ENCODE measurements at places on chromosomes 5 and 9.

DNA sequence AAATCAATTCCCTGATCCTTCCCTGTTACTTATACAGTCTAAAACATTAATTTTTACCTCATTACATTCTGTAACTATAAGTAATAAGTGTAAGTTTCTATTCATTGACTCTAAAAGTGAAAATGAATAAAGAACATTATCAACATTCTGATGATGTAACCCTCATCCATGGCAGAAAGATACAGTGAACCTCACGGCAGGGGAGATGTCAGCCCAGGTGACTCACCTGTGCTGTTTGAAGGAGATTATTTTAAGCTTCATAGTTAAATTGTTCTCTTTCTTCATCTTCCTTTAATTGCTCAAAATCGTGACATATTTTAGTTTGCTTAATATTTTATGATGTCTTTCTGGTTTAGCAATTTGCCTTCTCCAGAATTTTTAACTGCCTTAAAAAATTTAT is 268.1 kb downstream of the FSTL4 start:
- no peak for DNase-seq

- DNase-seq: no peak
Measured at GRCh38 chr9:36485647-36486328, 85.7 kb upstream of the RNF38 start.

- no peak for DNase-seq
Measured at GRCh38 chr5:104018299-104018698, 455.7 kb upstream of the NUDT12 start.

- DNase-seq: no peak
Measured at GRCh38 chr9:16825331-16825725, 45.1 kb downstream of the BNC2 start.

- DNase-seq: no peak
Measured at GRCh38 chr9:111271481-111272080, 58.4 kb downstream of the OR2K2 start.

GRCh38 chr9:4226331-4227250 is 73.3 kb downstream of the GLIS3 start:
- no peak for DNase-seq

DNA sequence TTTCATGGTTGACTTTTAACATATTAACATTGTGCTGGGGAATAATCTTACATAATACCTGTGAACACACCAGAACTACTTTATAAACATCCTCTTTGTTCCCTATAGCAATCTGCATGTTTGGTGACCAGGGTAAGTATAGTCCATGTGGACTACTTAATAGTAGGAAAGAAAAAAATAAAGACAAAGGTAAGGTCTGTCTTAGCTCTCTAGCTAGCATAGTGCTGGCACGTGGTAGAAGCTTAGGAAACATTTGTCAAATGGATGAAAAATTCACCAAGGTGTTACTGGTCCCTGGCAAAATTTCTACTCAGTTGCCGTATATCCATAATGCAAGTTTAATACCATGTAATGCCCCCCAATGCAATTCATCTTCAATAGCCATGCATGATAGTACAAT is 78.6 kb upstream of the ABCA1 start:
- DNase-seq: no peak

DNA sequence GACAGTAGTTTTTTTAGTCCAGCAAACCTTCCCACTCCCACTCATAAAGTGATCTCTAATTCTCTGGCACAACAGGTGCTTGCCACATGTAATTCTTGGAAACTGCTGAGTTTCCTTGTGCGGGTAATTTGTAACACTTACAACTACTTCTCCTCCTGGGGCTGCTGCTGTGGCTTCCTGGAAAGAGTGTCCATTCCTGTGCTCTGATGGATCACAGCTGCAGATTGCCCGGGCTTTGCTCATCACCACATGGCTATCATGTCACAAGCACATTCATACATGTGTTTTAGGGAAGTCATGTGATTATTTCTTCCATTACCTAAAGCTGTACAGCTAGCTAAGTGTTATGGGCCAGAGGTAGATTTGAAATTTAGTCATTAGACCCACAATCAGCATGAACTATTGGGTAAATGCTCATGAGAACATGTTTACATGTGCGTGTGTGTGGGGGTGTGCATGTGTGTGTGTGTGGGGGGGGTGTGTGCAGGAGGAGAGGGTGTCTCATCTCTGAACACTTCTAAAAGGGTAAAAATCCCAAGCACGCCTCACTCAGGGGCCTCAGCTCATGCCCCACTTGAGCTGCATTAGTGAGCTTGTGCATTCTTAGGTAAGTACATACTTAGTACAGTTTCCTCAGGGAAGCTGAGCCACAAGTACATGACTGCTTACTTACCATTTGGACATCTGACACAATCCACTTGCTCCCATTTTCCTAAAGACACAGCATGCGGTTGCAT is 118.1 kb upstream of the CCDC112 start:
- DNase-seq: no peak

GRCh38 chr9:101458963-101459631 is 23.5 kb upstream of the ALDOB start:
- DNase-seq: no peak

DNA sequence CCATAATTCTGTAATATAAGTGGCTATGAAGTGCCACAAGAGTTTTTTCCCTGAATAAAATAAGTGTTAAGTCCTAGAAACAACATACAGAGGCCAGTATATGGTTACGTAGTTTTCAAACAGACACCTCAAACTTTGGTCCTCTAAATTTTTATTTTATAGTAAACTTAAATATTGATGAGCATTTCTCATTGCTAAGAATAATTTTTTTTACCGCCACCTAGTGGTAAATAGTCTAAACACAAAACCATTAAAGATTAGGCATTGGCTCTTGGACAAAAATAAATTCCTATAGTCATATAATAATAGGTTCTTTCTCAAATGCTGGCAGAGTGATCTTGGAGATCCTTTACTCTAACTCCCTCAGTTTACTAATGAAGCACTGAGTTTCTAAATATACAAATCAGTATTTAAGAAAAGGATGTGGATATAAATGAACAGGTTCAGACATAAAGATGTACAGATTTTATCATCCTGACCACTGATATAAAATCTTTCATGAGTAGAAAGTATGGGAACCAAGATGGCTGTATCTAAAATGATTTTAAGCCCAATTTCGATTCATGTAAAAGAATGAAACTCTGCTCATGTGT is 136.2 kb downstream of the FANCC start:
- DNase-seq: no peak

- no peak for DNase-seq
Measured at GRCh38 chr5:17249029-17249634, 31.7 kb downstream of the BASP1 start.

DNA sequence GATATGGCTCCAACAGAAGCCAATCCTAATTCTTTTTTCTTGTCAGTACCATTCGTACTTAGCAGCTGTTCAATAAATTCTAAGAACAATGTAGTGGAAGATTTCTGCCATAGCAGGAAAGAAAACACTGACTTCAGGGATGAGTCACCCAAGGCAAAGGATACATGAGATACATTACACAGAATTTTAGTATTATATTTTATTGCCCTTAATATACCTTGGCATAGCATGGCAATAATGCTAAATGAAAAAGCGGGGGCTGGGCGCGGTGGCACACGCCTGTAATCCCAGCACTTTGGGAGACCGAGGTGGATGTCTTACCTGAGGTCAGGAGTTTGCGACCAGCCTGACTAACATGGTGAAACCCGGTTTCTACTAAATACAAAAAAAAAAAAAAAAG is 619.1 kb upstream of the DAB2 start:
- DNase-seq: no peak

GRCh38 chr9:5455181-5455580 is 4.8 kb downstream of the CD274 start:
- no peak for DNase-seq

GRCh38 chr5:14407746-14408175 is 173.8 kb upstream of the OTULINL start:
- DNase-seq: no peak

DNA sequence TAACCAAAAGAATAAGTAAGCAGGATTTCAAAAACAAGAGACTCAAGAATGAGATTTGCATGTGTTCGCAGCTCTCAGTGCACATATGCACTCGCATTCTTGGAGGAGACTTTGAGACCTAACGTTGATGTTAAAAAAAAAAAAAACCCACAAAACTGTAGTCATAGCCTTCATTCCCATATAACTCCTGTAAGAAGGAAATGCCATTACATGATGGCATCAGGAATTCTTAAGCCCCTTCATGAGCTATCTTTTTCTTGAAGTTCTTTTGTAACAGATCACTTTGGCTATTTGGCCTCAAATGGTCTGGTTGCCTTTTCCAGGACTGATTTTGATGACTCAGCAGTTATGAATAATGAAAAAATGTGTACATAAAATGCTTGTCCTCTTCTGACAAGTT is 113.8 kb downstream of the ALDH1A1 start:
- DNase-seq: no peak

Measured in activated CD8-positive, alpha-beta memory T cell treated with anti-CD3 and anti-CD28 coated beads for 1 hour (primary cell).